SJCRH30 (cell line): ENCODE measurements at places on chromosomes 2 and 18.

DNA sequence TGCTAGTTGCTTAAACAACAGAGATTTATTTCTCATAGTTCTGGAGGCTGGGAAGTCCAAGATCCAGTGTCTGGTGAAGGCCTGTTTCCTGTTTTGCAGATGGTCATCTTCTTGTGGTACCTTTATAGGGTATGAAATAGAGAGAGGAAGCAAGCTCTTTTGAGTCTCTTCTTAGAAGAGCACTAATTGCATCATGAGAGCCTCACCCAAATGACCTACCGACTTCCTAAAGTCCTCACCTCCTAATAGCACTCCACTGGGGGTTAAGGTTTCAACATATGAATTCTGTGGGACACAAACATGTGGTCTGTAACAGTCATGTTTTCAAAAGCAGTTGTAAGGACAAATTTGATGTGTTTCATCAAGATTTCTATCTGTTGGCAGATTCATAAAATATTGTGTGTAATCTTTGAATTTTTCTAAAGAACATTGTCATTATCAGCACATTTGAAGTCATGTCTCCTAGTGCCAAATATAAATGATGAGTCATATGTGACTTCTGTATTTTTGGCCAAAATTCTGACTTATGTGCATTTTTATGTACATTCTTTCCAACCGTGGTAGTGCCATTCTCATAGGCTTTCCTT is 45.3 kb downstream of the CD28 start:
- DNase-seq = no peak

DNA sequence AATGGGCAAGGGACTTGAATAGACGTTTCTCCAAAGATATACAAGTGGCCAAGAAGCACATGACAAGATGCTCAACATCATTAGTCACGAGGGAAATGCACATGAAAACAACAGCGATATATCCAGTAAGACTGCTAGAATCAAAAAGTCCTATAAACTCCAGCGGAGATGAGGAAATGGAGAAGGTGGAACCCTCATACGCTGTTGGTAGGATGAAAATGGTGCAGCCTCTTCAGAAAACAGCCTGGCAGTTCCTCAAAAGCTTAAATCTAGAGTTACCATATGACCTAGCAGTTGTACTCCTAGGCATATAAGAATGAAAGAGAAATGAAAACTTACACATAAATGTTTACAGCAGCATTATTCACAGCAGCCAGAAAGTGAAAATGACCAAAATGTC is 48.1 kb downstream of the HPCAL1 start:
- DNase-seq = no peak

- no peak for DNase-seq
Measured at GRCh38 chr2:132282911-132283310, 121.2 kb upstream of the ANKRD30BL start.

- DNase-seq = peak; percentile 54
Measured at GRCh38 chr2:219997341-219997851, 370.0 kb downstream of the SLC4A3 start.

- no peak for DNase-seq
Measured at GRCh38 chr2:157840568-157841156, 35.5 kb downstream of the ACVR1 start.
